ENCODE measurements at places on chromosomes 2 and 18.

GRCh38 chr2:48938231-48938630 lies 182.7 kb upstream of the LHCGR start:
- no peaks in the 10 kb centered on the region for H3K27me3 ChIP-seq
- H3K4me3 ChIP-seq = no peak overlapping the region
- H3K27ac ChIP-seq = no peak overlapping the region
- H3K4me1 ChIP-seq = no peaks in the 10 kb centered on the region

DNA sequence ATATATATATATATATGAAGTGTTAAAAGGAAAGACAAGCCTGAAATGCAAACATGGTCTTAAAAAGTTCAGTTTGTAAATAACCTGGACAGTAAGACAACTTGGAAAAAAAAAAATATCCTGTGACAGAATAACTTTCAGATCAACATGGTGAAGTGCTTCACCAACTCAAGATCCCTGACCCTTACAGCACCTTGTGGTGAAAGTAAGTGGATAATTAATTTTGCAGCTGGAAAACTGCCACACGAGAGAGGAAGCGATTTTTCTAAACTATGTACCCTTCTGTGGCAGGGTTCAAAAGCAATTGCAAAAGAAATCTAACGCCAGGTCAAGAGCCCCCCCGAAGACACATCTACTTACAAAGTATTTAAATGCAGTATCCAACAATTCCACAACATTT lies 95.8 kb downstream of the PAX3 start:
- H3K4me1 ChIP-seq = no peaks in the 10 kb centered on the region
- no peaks in the 10 kb centered on the region for H3K27me3 ChIP-seq
- no peak overlapping the region for H3K27ac ChIP-seq
- no peak for DNase-seq

- H3K4me1 ChIP-seq = peaks cover 21% of the 10 kb centered on the region
- peak overlapping the region; percentile 66 for H3K4me3 ChIP-seq
- peaks cover 4% of the 10 kb centered on the region for H3K36me3 ChIP-seq
- H3K27ac ChIP-seq = peak overlapping the region; percentile 96
These were observed 944 bp downstream of the RAB3GAP1 start for GRCh38 chr2:135052997-135053474.

- H3K4me3 ChIP-seq = peak overlapping the region; percentile 88
- H3K36me3 ChIP-seq = peaks cover 16% of the 10 kb centered on the region
- H3K27me3 ChIP-seq = no peaks in the 10 kb centered on the region
- H3K27ac ChIP-seq = peak overlapping the region; percentile 96
These were observed 570 bp downstream of the SCRN3 start for GRCh38 chr2:174395969-174396630.

GRCh38 chr2:9984217-9984739 lies 32.8 kb downstream of the GRHL1 start:
- no peak overlapping the region for H3K4me3 ChIP-seq
- no peak overlapping the region for H3K27ac ChIP-seq
- H3K4me1 ChIP-seq = peaks cover 7% of the 10 kb centered on the region
- no peak for DNase-seq
- H3K36me3 ChIP-seq = no peaks in the 10 kb centered on the region
- H3K27me3 ChIP-seq = no peaks in the 10 kb centered on the region

DNA sequence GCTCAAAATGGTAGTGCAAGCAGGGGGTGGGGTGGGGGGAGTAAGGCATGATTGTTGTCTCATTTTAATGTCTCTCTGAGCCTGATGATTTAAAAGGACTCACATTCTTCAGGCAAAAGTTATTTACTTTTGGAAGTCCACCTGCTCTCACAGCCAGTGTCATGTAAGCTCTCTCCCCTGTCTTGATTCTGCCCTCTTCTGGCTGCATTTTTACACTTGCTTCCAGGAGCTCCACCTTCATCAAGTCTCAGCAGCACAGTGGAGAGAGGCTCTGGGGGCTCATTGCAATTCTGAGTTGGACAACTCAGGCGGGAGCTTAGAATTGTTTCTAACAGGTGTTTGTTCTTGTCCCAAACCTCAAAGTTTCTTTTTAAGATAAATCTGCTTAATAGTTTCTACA lies 39.2 kb downstream of the GNAL start:
- H3K27ac ChIP-seq = no peak overlapping the region
- peaks cover 6% of the 10 kb centered on the region for H3K27me3 ChIP-seq
- H3K36me3 ChIP-seq = no peaks in the 10 kb centered on the region
- DNase-seq = no peak
- peaks cover 3% of the 10 kb centered on the region for H3K4me1 ChIP-seq

- H3K27me3 ChIP-seq = no peaks in the 10 kb centered on the region
- no peak overlapping the region for H3K27ac ChIP-seq
- no peaks in the 10 kb centered on the region for H3K4me1 ChIP-seq
- H3K36me3 ChIP-seq = no peaks in the 10 kb centered on the region
These were observed 1615.8 kb upstream of the TMEFF2 start for GRCh38 chr2:193810533-193810932.

DNA sequence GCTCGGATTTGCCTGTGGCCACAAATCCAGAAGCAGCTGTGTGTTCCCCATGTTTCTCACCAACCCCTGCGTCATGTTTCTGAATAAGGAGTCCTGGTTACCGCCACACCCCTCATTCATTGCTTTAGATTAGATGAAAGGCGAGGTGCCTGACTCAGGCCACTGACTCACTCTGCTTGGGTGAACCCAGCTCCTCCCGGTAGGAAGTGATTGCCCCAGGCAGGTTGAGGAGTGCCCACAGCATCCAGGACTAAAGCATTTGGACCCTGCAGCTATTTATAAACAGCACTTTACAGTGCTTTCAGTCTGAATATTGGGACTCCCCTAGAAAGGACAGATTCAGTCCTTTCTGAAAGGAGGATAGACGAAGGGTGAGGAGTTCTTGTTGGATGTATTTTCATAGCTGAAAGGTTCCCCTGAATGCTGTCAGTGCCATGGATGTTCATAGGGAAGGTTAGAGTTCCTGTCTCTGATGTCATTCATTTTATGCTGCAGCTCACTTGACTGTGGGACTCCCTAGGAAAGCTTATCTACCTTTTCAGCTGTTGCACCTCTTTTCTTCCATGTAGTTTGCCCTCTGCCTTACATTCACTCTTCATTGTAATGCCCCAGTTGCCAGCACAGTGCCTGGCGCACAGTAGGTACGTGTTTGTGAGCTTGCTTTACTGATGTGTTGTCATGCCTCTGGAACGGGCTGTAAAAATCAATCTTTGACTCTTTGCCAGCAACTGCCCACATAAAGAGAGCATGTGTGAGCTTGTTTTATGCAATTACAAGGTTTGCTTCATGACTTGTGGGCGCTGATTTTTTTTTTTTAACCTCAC lies 14.9 kb downstream of the ITGA6 start:
- H3K27me3 ChIP-seq = no peaks in the 10 kb centered on the region
- H3K27ac ChIP-seq = no peak overlapping the region
- H3K4me1 ChIP-seq = peaks cover 66% of the 10 kb centered on the region
- no peaks in the 10 kb centered on the region for H3K36me3 ChIP-seq

DNA sequence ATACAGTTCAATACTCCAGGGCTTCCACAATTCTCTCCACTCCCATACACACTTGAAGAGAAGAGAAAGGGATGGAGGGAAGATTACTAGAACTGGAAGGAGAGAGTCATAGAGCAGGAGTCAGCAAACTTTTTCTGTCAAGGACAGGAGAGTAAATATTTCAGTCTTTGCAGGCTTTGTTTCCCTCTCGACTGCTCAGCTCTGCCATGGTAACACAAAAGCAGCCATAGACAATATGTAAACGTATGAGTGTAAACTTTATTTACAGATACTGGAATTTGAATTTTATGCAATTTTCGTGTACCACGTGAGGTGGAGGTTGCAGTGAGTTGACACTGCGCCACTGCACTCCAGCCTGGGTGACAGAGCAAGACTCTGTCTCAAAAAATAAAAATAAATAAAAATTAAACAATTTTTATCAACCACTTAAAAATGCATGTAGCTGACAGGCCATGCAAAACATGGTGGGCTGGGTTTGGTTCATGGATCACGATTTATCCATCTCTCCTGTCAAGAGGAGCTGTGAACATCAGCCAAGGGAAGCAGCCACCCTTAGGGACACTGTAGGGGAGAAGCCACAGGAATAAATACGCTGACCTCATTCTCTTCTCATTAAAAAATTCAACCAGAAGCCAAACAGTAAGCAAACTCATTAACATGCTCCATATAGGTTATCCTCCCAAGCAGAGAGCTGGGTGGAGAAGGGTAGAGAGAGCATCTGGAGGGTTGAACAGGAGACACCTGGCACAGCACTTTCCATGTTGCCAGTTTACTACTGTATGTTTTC lies 266.4 kb upstream of the FN1 start:
- H3K27ac ChIP-seq = no peak overlapping the region
- no peak overlapping the region for H3K4me3 ChIP-seq
- no peak for DNase-seq
- H3K36me3 ChIP-seq = no peaks in the 10 kb centered on the region
- H3K4me1 ChIP-seq = no peaks in the 10 kb centered on the region
- no peaks in the 10 kb centered on the region for H3K27me3 ChIP-seq

DNA sequence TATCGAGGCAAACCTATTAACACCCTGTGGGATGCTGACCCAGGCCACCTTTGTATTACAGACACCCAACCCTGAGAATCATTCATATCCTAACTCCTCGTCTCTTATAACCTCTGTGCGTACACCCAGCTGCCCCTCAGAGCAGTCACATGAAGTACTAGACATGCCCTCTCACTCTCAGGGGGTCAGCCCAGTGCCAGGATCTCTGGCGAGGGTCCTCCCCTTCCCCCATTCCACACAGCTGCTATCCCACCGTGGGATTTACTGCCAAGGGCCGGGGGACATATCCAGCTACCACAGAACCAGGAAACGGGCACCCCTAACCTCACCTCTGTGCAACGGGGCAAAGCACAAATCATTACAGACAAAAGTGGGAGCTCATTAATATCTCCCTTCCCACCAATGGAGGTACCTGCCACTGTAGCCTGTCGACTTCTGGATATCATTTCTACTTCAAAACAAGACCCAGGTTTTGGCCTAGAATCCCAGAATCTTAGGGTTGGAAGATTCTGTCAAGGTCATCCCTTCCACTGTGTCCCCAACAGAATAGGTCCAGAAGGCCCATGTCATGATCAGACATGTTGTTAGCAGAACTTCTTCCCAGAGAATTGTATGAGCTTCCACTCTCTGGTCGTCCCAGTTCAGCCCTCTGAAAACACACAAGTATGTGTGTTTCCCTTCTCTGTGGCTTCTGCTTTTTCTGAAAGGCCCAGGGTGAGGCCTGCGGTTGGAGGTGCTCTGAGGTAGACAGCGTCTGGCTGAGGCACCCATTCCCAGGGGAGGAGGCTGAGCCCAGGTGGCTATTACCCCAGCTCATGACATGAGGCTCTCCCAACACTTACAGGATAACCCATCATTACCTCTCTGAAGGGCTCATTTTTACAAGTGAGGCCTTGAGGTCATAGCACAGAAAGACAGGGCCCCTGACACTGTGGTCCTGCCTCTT lies 1.7 kb downstream of the TMBIM1 start:
- no peaks in the 10 kb centered on the region for H3K27me3 ChIP-seq
- H3K27ac ChIP-seq = peak overlapping the region; percentile 96
- peaks cover 90% of the 10 kb centered on the region for H3K4me1 ChIP-seq
- H3K4me3 ChIP-seq = peak overlapping the region; percentile 99
- no peaks in the 10 kb centered on the region for H3K36me3 ChIP-seq

- no peaks in the 10 kb centered on the region for H3K27me3 ChIP-seq
- H3K4me1 ChIP-seq = peaks cover 14% of the 10 kb centered on the region
- no peak overlapping the region for H3K27ac ChIP-seq
- H3K36me3 ChIP-seq = no peaks in the 10 kb centered on the region
- H3K4me3 ChIP-seq = no peak overlapping the region
These were observed 79.7 kb upstream of the MAP4K4 start for GRCh38 chr2:101617796-101618195.

GRCh38 chr2:26591619-26592505 lies 49.3 kb downstream of the CIB4 start:
- no peak overlapping the region for H3K4me3 ChIP-seq
- H3K36me3 ChIP-seq = no peaks in the 10 kb centered on the region
- no peak for DNase-seq
- H3K27me3 ChIP-seq = peaks cover 5% of the 10 kb centered on the region

- no peaks in the 10 kb centered on the region for H3K36me3 ChIP-seq
- H3K4me3 ChIP-seq = no peak overlapping the region
- H3K27me3 ChIP-seq = peaks cover 4% of the 10 kb centered on the region
These were observed 246.0 kb downstream of the MYO3B start for GRCh38 chr2:170423919-170424318.

DNA sequence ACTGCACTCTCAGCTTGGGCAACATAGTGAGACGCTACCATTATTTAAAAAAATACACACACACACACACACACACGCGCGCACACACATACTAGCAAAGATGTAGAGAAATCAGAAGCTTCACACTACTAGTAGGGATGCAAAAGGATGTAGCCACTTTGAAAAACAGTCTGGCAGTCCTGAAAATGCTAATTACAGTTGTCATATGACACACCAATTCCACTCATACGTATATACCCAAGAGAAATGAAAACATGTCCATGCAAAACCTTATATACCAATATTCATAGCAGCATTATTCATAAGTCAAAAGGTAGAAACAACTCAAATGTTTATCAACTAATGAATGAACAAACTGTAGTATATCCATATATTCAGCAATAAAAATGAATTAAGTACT lies 90.3 kb downstream of the SLC25A12 start:
- H3K4me1 ChIP-seq = no peaks in the 10 kb centered on the region
- no peak for DNase-seq
- H3K27me3 ChIP-seq = no peaks in the 10 kb centered on the region
- peaks cover 25% of the 10 kb centered on the region for H3K36me3 ChIP-seq

GRCh38 chr2:31078579-31079105 lies 59.6 kb downstream of the GALNT14 start:
- no peaks in the 10 kb centered on the region for H3K27me3 ChIP-seq
- H3K4me3 ChIP-seq = no peak overlapping the region
- H3K36me3 ChIP-seq = no peaks in the 10 kb centered on the region
- DNase-seq = no peak
- H3K4me1 ChIP-seq = no peaks in the 10 kb centered on the region

DNA sequence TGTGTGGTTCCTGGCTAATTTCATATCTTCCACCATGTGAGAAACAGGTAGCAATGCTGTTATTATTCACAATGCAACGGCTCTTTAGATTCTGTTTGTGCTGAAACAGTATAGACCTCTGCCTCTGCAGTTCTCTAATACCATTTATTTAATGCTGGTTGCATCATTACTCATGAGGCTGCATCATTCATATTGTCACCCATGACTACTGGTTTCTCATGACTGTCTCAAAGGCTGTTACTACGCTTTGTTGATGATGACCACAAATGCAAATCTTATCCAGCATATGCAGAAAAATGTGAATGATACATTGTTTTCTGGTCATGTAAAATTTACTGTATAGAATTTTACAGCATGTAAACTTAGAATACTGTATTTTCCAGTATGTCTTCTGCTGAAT lies 22.5 kb downstream of the CAVIN2 start:
- no peak overlapping the region for H3K4me3 ChIP-seq
- peaks cover 11% of the 10 kb centered on the region for H3K27me3 ChIP-seq
- H3K36me3 ChIP-seq = no peaks in the 10 kb centered on the region
- DNase-seq = no peak

GRCh38 chr18:36327352-36328316 lies 30.1 kb downstream of the FHOD3 start:
- H3K36me3 ChIP-seq = no peaks in the 10 kb centered on the region
- peaks cover 34% of the 10 kb centered on the region for H3K27me3 ChIP-seq
- H3K4me1 ChIP-seq = no peaks in the 10 kb centered on the region
- H3K27ac ChIP-seq = no peak overlapping the region
- DNase-seq = no peak
- no peak overlapping the region for H3K4me3 ChIP-seq
